Placental epithelial cell (primary cell): ENCODE measurements at places on chromosomes 2 and 18. TPM values are rescaled to one million over a fixed set of nuclear protein-coding genes. Genes with fewer than 3 reads are reported as not detected.

Gene CROCC2
- not detected in 2 replicates for total RNA-seq

Gene REG1B
- not detected in 2 replicates for total RNA-seq

Gene UBR3
- 31.0 and 31.7 TPM in 2 replicates for total RNA-seq

Gene NABP1
- 23.6 and 42.3 TPM in 2 replicates for total RNA-seq

Gene LBX2
- total RNA-seq: 1.8 and 7.9 TPM in 2 replicates

Gene FBLN7
- 4.6 and 26.7 TPM in 2 replicates for total RNA-seq

Gene ALKAL2
- 2.0 and 2.2 TPM in 2 replicates for total RNA-seq

Gene ACOXL
- total RNA-seq: under 0.01 TPM in 1 of 2 replicates, not detected in the other

Gene IL1R1
- 135 and 233 TPM in 2 replicates for total RNA-seq

Gene ITGB6
- 1,146 and 1,311 TPM in 2 replicates for total RNA-seq

Gene LGALSL
- 2.7 and 3.1 TPM in 2 replicates for total RNA-seq

Gene PLGLB2
- total RNA-seq: 0.76 and 2.7 TPM in 2 replicates

Gene GPR75
- 3.5 and 5.2 TPM in 2 replicates for total RNA-seq

Gene INPP5D
- total RNA-seq: 10.2 and 25.6 TPM in 2 replicates

Gene RMC1
- 16.1 and 25.2 TPM in 2 replicates for total RNA-seq

Gene SPC25
- 3.0 and 3.5 TPM in 2 replicates for total RNA-seq

Gene PRSS56
- total RNA-seq: not detected in 2 replicates

Gene MTLN
- 33.4 and 51.4 TPM in 2 replicates for total RNA-seq

Gene KIAA2012
- total RNA-seq: under 0.01 TPM in 1 of 2 replicates, not detected in the other

Gene CPO
- not detected in 2 replicates for total RNA-seq

Gene RNASEH1
- 16.5 and 20.5 TPM in 2 replicates for total RNA-seq

Gene SERPINB7
- total RNA-seq: 0.79 and 15.1 TPM in 2 replicates

Gene CDCA7
- total RNA-seq: 2.3 and 3.1 TPM in 2 replicates

Gene SATB2
- 0.22 and 1.2 TPM in 2 replicates for total RNA-seq

Gene SLC25A52
- 0.39 TPM in 1 of 2 replicates, not detected in the other for total RNA-seq

Gene TBR1
- not detected in 2 replicates for total RNA-seq

Gene NOSTRIN
- 5.4 and 5.5 TPM in 2 replicates for total RNA-seq

Gene C2orf66
- under 0.01 and 0.11 TPM in 2 replicates for total RNA-seq

Gene IL1F10
- 0.43 TPM in 1 of 2 replicates, not detected in the other for total RNA-seq

Gene ERBB4
- not detected in 2 replicates for total RNA-seq

Gene CYP27A1
- 1.1 and 2.4 TPM in 2 replicates for total RNA-seq

Gene SAG
- total RNA-seq: under 0.01 TPM in 1 of 2 replicates, not detected in the other

Gene MOGAT1
- not detected in 2 replicates for total RNA-seq

Gene SERPINB5
- total RNA-seq: 7.9 and 24.2 TPM in 2 replicates

Gene PGAP1
- total RNA-seq: 4.6 and 5.1 TPM in 2 replicates

Gene TEX44
- total RNA-seq: not detected in 2 replicates

Gene RAD51AP2
- total RNA-seq: not detected in 2 replicates

Gene ACP1
- 107 and 141 TPM in 2 replicates for total RNA-seq

Gene MERTK
- 31.3 and 54.2 TPM in 2 replicates for total RNA-seq

Gene ZNF512
- 19.5 and 22.8 TPM in 2 replicates for total RNA-seq

Gene LAMA1
- total RNA-seq: 2.0 and 5.5 TPM in 2 replicates

Gene MC5R
- total RNA-seq: not detected in 2 replicates

Gene ADCYAP1
- not detected in 2 replicates for total RNA-seq

Gene BMP10
- total RNA-seq: not detected in 2 replicates

Gene MAP4K3
- total RNA-seq: 48.3 and 51.7 TPM in 2 replicates

Gene POLR1B
- total RNA-seq: 6.7 and 8.2 TPM in 2 replicates

Gene LYPD6B
- total RNA-seq: 8.0 and 9.4 TPM in 2 replicates

Gene CHST9
- not detected in 2 replicates for total RNA-seq

Gene DUSP19
- 0.79 and 0.87 TPM in 2 replicates for total RNA-seq

Gene CARF
- 4.4 and 9.8 TPM in 2 replicates for total RNA-seq

Gene SERPINB10
- total RNA-seq: not detected in 2 replicates

Gene RNF152
- 0.39 and 2.6 TPM in 2 replicates for total RNA-seq

Gene EMILIN1
- total RNA-seq: 5.2 and 24.7 TPM in 2 replicates

Gene BCL2L11
- 6.7 and 18.5 TPM in 2 replicates for total RNA-seq

Gene KYNU
- total RNA-seq: 0.98 and 3.1 TPM in 2 replicates

Gene MREG
- total RNA-seq: 2.0 and 8.1 TPM in 2 replicates

Gene HOXD13
- not detected in 2 replicates for total RNA-seq

Gene STK36
- 31.4 and 34.3 TPM in 2 replicates for total RNA-seq

Gene CYRIA
- total RNA-seq: 5.5 and 11.9 TPM in 2 replicates
